ENCODE measurements at places on chromosomes 13 and 19. TPM values are rescaled to one million over a fixed set of nuclear protein-coding genes. Genes with fewer than 3 reads are reported as not detected.

KLK14 gene
- 0.65 TPM for total RNA-seq

CD33 gene
- total RNA-seq, result 14.0 TPM

DNA sequence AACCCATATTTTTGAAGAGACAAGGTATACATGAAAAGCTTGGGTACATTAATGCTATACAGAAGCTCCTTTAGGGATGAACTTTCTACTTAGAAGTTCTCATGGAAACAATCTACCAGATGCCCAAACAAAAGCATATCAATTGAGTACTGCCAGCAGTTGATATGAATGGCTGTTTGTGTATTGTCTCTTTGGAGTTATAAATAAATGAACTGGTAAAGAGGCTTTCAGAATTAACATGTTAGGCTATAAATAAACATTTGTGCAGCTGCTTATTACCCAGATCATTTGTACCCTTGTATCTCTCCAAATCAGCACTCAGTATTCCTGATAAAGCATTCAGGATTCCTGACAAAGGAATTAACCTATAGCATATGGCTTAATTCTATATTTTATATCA is 418.9 kb downstream of the FGF14 start:
- no peak for DNase-seq

- no peak for DNase-seq
Observed at GRCh38 chr19:35718345-35719041, 690 bp downstream of the KMT2B start.

DNA sequence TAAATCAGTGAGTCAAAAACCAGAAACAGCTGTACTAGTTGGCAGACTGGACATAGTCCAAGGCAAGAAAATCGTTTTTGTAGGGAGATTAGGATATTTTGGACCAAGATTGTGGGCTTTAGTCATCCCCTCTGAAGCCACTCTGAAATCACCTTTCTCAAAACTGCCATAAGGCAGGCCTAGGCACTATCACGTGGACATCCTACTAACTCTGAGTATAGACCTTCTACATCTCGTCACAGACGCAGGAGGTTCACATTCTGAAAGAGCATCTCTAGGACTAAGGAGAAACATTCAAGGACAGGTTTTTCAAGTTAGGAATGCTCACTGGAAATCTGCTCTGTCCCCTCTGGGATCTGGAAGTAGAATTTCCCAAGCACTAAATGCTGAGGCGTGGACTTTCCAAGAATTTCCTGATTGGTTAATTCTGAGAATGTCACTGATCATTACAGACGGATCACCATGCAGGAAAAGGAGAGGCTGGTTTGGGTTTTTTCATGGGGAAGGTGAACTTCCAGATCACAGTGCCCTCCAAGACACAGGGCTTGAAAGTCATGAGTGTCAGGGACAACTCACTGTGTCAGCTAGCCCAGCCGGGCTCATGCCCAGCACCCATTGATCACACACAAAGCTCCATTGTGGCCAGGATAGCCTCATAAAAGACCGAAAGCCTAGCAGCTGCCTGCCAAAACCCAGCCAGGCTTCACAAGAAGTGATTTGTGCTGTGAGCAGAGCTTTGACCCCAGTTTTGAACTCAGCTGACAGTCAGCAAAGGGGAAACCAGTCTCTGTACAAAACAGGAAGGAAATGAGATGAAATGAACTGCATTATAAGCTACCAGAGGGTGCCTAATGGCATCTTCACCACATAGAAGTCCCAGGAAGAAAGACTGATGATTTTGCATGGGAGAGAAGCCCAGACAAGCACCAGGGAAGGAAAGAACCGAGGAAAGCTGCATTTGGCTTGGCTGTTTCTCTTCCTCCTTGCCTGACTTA is 2.7 kb upstream of the RUBCNL start:
- DNase-seq, result peak; percentile 68

DNA sequence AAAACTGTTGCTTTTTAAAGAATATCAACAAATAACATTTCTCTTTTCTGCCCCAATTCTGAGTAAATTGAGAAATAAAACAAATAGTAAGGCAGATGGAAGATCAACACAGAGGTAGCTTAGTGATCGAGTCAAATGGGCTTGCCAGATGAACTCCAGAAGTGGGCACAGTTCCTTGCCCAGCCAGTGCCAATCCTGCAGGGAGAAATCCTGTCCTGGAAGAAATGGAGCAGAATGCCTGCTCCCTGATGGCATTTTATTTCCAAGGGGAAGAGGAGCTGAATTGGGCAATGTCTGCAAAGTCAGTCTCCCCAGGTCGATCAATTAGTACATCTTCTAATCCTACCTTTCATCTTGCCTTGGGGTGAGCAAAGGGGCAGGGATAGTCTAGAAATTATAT is 225.3 kb downstream of the NHLRC3 start:
- DNase-seq, result no peak

DNA sequence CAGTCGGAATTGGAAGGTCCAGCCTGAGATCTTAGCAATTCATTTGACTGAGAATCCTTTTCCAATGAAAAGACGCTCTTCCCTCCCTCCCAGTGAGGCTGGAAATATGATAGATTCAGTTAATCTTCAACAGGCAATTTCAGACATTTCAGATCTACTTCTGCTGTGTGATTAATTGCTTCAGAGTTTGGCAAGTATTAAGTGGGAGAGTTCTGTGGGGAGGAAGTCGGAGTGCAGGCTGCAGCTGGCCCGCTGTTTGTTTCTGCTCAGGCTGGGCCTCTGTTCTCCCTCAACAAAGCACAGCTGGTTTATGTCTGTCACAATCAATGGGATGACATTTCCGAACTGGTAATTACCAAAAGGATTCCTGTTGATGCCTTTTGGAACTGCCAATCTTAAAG is 178.2 kb downstream of the NDFIP2 start:
- DNase-seq, result peak; percentile 4

- DNase-seq, result peak; percentile 98
Observed at GRCh38 chr19:45443462-45444317, 20.0 kb upstream of the ERCC1 start.

- peak; percentile 65 for DNase-seq
Observed at GRCh38 chr13:44420376-44421220, 47.0 kb downstream of the SERP2 start.

- peak; percentile 17 for DNase-seq
Observed at GRCh38 chr19:14318873-14319272, 62.4 kb upstream of the ADGRE5 start.

- peak; percentile 80 for DNase-seq
Observed at GRCh38 chr13:50529154-50529882, 314.2 kb downstream of the DLEU7 start.

- DNase-seq, result no peak
Observed at GRCh38 chr19:1807030-1807694, 4.9 kb downstream of the ATP8B3 start.

GRCh38 chr13:23175920-23176319 is 4.9 kb upstream of the SGCG start:
- DNase-seq, result no peak

GRCh38 chr13:85930108-85930507 is 130.9 kb upstream of the SLITRK6 start:
- no peak for DNase-seq

- no peak for DNase-seq
Observed at GRCh38 chr19:56732976-56733375, 61.4 kb upstream of the ZNF835 start.

GRCh38 chr13:99002172-99002710 is 24.4 kb upstream of the DOCK9 start:
- no peak for DNase-seq

- no peak for DNase-seq
Observed at GRCh38 chr13:83804356-83804962, 77.8 kb downstream of the SLITRK1 start.

All from adrenal gland (tissue), 19 donors.